ENCODE measurements at places on chromosomes 16 and 17. TPM values are rescaled to one million over a fixed set of nuclear protein-coding genes. Genes with fewer than 3 reads are reported as not detected.

DNA sequence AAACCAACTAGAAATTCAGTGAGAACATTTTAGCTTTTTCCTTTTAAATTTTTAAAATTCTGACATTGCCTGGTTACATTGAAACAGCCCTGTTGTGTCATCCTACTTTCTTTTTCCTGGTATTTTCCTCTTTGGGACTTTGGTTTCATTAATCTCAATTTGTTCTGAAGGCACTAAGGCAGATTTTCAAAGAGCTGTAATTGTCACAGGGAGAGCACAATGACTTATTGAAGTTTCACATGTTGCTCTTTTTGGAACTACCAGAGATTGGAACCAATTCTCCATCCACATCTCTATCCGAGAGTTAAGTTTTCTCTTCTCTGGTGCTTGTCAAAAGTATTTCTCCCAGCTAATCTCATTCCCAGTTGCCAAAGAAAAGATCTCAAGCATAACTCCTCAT is 144.7 kb upstream of the TBX2 start:
- DNase-seq, result no peak

- DNase-seq, result no peak
Observed at GRCh38 chr17:8838551-8839095, 28.9 kb downstream of the PIK3R6 start.

GRCh38 chr17:75622076-75622475 is 11.2 kb upstream of the SMIM5 start:
- DNase-seq, result no peak

DNA sequence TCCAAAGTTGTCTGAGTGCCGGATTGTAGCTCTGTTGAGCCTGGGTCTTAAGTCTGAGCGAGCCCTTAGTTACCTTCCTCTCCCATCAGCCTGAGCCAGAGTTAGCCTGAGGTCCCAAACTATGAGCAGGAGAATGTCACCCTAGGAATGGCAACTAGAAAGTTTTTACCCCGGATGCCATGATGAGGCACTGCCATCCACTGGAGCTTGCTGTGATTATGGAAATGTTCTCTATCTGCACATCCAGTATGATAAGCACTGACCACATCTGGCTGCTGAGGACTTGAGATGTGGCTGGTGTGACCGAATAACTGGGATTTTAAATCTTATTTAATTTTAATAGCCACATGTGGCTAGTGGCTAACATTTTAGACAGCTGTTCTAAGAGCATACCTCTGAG is 550.0 kb downstream of the CDH13 start:
- DNase-seq, result no peak

The PRSS36 gene
- total RNA-seq, result 1.1 TPM

Measured in H7 (cell line).